SHP77 (cell line): ENCODE measurements at places on chromosomes 1 and 21.

GRCh38 chr1:191582169-191582568, 576.1 kb upstream of the RGS18 start:
- no peak for DNase-seq

- no peak for DNase-seq
Measured at GRCh38 chr1:11101347-11101746, 1.7 kb upstream of the EXOSC10 start.

- no peak for DNase-seq
Measured at GRCh38 chr21:45906859-45907258, 74.7 kb upstream of the COL6A1 start.

DNA sequence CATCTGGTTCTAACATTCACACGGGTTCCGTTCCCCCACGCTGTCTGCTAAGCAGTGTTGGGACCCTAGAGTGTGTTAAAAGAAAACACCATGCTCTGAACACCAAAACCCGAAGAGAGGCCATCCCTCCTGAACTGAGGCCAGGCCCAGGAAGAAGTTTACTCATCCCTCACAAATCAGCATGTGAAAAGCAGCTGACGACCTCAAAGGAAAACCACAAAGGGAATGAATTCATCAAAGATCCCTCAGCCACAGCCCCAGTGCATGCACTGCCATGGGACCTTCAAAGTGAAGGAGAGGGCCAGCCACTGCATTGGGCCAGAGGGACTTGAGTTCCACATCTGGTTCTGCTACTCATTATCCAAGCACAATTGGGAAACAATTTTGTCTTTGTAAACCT, 7.0 kb upstream of the PSEN2 start:
- DNase-seq = no peak

- no peak for DNase-seq
Measured at GRCh38 chr1:43975249-43975961, 645 bp downstream of the ATP6V0B start.
